ENCODE measurements at places on chromosomes 6 and 20.

DNA sequence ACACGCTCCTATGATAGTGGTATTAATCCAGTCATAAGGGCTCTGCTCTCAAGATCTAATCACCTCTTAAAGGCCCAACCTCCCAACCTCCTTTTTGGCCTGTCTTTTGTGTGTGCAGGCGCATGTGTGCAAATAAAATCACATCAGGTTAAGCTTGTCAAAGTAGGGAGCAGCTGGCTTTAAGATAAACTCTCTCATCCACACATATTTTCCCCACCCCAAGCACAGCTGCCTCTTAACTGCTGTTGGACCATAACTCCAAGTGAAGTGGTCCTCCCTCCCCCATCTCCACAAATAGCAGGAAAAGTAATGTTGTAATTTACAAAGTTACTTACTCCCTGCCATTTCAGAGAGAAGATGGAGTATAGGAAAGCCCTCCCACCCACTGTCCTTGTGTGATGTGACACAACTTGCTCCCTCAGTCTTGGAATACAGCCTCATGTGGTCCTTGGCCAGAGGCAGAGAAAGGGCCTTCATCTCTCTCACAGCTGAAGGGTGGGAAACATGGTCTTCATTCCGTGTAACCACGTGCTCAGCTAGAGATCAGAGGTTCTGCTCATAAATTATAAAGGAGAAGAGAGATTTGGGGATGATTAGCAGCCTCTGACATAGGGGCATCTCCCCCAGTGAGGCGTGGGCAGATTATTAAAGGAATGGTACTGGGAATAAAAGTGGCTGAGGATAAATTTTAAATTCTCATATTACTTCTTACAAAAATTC is 74.8 kb upstream of the TPD52L1 start:
- DNase-seq = no peak

DNA sequence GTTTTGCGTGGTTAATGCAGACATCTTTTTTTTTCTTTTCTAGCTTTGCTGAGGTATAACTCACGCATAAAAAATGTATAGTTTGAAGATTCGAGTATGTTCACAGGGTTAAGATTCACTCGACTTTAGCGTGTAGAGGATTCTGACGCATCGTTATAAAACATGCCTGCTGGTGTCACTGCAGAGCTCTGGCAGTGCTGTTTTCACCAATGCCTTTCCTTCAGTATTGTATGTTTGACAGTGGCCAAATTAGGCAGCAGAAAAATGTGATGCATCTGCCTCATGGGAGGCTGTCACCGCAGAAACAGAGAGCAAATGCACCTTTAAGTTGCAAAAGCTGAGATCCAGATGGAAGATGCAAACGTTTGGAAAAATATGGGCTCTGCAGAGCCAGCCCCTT is 18.0 kb upstream of the SIRPB2 start:
- no peak for DNase-seq

GRCh38 chr6:134187154-134187553 is 130.8 kb downstream of the SGK1 start:
- no peak for DNase-seq

GRCh38 chr6:105359419-105360370 is 43.2 kb downstream of the PREP start:
- no peak for DNase-seq

DNA sequence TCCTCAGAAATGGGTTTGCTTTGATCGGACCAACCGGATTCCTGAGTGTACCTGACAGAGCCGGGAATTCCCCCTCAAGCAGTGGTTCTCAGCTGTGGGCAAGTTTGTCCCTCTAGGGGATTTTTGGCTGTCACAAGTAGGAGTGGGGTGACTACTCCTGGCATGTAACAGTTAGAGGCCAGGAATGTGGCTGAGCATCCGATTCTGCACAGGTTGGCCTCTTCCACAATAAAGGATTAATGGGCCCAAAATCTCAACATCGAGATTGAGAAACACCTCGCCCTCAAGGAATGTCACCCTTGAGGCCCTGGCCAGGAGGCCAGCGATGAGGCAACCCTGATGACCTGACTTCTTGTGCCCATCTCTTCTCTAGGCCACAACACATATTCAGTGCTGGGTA is 7.9 kb downstream of the AGPAT4 start:
- DNase-seq = no peak

Data from activated T-cell treated with anti-CD3 and anti-CD28 coated beads, Interleukin-2, amount 50 U/mL, for 24 hours (primary cell).